ENCODE measurements at places on chromosomes 7 and 10.

DNA sequence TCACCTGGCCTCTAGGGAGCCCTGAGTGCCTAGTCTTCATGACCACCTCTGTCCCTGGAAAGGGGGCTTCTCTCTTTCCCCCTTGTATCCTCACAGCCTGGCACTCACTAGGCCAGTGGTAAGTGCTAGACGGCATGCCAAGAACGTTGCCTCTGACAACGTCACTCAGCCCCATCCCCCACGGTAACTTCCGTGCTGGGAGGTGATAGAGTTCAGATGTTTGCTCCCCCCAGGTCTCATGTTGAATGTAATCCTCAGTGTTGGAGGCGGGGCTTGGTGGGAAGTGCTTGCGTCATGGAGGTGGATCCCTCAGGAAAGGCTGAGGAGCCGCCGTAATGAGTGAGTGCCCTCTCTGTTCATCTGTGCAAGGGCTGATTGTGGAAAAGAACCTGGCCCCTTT, 343.3 kb upstream of the MKI67 start:
- no peak for DNase-seq

- no peak for DNase-seq
Observed at GRCh38 chr10:88254091-88254490, 329.0 kb downstream of the RNLS start.

- no peak for DNase-seq
Observed at GRCh38 chr7:103116991-103117390, 31.9 kb downstream of the NAPEPLD start.

DNA sequence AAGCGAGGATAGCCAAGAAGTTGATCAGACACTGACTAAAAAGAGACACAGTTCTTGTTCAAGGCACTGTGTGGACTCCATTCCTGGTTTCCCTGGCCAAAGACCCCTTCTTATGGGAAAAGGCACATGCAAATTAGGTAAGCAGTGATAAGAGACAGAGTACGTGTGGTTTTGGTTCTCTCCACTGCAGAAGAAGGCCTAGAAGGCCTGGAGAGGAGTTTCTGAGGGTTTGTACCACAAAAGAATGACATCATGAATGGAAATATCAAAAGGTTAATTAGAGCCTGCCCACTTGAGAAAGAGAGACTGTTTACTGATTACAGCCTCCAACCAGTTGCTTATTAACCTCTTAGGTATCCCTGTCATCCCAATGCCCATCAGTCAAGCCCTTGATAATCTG, 137.5 kb downstream of the ZNF365 start:
- DNase-seq, result no peak

DNA sequence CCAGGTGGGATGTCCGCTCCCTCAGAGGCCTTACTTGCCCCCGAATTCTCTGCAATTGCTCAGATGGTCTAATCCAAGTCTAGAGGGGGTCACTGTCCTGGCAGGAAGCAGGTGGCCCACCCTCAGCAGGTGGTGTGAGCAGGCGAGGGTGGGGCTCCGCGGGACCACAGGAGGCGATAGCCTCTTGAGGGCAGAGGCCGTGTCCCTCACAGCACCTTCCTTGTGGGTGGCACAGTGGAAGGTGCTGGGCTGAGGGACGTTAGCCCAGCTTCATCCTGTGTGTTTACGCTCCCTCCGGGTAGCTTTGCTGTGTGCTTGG, 38.3 kb upstream of the INPP5A start:
- DNase-seq, result peak; percentile 18

GRCh38 chr10:13993169-13993568, 337.6 kb downstream of the FRMD4A start:
- DNase-seq, result no peak

GRCh38 chr10:79038841-79039201, 29.9 kb upstream of the ZMIZ1 start:
- DNase-seq, result peak; percentile 21

DNA sequence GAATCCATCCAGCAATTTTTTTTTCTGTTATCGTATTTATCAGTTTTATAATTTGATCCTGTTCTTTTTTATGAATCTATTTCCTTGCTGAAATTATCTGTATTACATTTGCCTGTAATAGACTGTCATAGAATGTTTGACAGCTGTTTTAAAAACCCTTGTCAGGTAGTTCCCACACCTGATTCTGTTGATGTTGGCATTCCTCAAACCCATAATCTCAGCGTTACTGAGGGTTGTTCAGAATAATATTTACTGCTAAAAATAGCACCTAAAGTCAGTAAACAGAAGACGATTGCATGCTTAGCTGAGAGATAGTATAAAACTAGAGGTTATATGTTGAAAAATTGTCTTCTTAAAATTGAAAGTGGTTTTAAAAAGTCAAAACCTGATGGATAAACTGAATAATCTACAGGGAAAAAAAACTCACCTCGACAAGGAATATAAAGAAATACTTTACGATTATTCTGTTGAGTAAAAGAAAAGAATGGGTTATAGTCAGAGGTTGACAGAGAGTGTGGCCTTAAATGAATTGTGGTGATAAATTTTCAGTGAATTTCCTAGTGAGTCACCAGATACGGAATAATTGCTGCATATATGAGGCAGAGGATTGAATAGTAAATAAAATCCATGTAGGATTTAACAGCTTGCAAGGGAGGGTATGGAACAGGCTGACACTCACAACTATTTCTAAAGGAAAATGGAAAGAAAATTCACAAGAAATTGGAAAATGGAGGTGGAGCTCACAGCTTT, 824.1 kb upstream of the IGFBP3 start:
- DNase-seq, result no peak

DNA sequence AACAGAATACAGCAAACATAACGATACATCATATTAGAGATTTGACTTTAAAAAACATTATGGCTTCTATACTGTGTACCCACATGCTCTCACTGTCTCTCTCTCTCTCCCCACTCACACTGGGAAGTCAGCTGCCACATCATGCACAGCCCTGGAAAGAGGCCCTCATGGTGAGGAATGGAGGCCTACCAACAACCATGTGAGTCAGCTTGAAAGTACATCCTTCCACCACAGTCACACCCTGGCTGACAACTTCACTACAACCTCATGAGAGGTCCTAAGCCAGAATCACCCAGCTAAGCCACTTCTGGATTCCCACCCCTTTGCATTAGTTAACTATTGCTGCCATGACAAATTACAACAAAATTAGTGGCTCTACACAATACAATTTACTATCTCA, 23.3 kb upstream of the GPR22 start:
- DNase-seq, result no peak

DNA sequence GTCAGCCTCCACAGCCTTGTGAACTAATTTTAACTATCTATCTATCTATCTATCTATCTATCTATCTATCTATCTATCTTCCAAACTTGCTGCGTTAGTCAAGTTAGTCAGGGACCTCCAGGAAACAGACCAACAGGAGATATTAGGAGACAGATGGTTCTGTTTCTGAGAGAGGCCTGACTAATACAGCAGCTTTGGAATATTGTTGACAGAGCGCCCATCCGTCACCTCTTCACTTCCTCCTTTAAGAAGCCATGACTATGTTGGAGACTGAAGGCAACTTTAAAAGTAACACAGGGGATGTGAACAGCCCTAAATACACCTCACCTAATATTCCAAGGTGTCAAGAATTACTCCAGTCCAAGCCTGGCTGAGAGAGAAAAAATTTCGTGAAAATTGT, 280.9 kb upstream of the IGFBP3 start:
- DNase-seq, result no peak

DNA sequence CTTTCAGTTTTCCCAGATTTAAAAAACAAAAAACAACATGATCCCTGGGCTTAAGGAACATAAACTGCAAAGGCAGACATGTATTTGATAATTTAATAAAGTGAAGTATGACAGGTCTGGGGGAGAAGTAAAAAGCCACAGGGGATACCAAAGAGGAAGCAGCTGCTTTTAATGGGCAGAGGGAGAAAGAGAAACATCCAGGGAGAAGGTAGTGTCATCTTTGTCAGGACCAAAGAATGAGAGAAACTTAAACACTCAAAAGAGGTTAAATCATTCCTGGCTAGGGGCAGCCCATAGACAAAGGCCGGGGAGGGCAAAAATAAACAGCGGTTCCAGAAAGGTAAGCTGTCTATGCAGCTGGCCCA, 94.5 kb downstream of the GRB10 start:
- DNase-seq, result no peak
